ENCODE measurements at places on chromosomes 13 and 19.

DNA sequence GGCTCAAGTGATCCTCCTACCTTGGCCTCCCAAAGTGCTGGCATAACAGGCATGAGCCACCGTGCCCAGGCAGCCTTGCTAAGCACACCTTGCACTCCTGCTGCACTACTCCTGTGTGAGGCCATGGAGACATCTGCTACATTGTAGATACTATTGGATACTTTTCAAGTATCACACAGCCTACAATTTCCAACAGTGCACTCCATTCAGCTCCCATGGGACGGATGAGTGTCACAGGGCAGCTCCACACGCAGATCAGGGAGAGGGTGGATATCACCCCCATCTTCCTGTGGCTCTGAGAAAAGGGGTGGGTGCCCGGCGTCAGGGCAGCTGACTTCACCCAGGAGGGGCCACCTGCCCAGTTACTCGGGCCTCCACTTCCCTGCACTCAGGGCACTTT is 39.1 kb upstream of the CCNE1 start:
- DNase-seq, result no peak

- no peak for DNase-seq
Observed at GRCh38 chr13:113784645-113785024, 25.6 kb downstream of the TMEM255B start.

GRCh38 chr13:84994582-84994981 is 804.6 kb downstream of the SLITRK6 start:
- DNase-seq, result no peak

GRCh38 chr13:27621116-27621365 is 651 bp upstream of the POLR1D start:
- no peak for DNase-seq

DNA sequence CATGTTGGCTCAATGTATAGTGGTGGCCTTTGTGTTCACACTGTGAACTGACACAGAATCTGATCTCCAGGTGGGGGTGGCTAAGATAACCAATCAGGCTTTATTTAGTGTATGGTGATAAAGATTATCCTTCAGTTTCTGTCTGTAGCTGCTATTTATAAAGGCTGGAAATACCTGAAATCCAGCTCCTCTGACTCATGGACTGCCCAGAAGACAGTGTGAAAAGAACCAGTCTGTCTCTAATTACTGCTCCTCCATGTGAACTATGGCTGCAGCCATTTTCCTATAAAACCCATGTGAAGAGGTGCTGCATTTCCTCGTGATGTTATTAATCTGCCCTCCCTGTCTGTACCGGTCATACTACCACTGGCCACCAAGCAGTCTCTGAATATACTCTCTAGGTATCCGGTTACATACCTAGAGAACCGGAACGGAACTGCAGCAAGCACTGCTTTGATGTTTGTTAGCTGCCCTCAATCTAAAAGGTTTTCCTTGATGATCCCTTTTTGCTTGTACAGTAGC is 238.0 kb downstream of the LHFPL6 start:
- DNase-seq, result no peak

DNA sequence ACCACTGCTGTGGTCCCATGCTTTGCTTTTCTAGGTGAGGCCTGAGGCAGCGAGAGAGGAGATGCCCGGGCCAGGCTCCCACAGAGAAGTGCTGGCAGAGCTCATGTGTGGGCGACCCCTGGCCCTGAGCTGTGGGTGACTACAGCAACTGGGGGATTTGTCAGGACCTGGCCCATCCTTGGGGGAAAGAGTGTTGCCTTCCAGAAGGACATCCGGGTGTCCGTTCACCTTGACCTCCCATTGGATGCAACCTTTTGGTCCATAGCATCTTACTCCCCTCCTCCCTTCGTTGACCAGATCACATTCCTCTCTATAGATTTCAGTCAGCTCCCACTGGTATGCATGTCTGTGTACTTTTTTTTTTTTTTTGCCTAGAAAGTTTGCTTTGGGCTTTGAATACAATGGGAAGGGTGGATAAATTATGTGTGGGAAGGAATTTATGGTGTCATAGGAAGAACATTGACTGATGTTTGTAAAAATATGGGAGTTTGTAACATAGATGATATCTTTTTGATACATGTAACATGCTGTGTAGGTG is 84.2 kb upstream of the RNF113B start:
- no peak for DNase-seq

- no peak for DNase-seq
Observed at GRCh38 chr13:41970918-41971317, 10.0 kb upstream of the VWA8 start.

DNA sequence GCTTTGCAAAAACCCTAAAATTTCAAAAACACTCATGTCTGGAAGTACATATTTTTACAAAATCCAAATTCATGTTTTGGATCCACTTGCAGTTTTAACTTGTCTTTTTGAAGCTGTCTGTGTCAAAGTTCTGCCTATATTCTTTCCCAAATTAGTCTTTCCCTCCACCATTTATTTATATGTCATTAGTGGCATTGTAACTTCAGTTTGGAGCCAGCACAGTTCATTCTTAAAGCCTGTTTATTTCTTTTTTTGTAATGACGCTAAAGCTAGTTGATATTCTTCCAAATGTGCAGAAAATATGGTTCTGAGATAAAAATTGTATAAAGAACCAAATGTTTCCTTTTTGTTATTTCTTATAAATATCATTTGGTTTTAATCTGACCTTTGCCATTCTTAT is 2039.3 kb downstream of the OLFM4 start:
- no peak for DNase-seq

DNA sequence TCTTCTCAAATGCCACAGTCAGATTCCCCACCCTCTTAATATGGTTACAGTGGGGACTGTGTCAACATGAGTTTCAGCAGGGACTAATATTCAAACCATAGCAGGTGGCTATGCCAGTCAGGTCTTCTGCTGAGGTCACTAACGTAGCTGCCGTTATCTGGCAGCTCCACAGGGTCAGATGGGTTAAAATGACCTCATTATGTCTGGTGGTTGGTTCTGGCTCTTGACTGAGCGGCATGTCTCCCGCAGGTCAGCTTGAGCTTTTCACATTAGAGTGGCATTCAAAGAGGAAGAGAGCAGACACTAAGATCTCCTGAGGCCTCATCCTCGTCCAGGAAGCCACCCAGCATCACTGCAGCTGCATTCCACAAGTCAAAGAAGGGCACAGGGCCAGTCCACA is 21.4 kb upstream of the IPO5 start:
- DNase-seq, result no peak

DNA sequence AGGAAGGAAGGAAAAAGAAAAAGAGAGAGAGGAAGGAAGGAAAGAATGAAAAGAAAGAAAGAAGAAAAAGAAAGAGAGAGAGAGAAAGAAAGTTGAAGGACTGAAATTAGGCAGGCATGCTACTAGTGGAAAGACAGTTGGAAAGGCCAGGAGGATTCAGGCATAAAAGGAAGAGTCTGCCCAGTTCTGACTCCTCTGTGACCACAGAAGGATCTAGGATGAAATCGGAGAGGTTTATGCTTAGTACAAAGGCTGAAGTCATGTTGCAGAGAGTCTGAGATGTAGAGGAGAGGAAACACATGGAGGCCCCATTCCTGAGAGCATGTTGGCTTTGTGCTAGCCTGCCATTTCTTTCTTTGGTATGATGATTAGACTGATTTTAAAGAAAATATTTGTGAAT is 246.5 kb upstream of the ARGLU1 start:
- no peak for DNase-seq

- DNase-seq, result peak; percentile 79
Observed at GRCh38 chr13:50684366-50684765, 159.1 kb downstream of the DLEU7 start.

DNA sequence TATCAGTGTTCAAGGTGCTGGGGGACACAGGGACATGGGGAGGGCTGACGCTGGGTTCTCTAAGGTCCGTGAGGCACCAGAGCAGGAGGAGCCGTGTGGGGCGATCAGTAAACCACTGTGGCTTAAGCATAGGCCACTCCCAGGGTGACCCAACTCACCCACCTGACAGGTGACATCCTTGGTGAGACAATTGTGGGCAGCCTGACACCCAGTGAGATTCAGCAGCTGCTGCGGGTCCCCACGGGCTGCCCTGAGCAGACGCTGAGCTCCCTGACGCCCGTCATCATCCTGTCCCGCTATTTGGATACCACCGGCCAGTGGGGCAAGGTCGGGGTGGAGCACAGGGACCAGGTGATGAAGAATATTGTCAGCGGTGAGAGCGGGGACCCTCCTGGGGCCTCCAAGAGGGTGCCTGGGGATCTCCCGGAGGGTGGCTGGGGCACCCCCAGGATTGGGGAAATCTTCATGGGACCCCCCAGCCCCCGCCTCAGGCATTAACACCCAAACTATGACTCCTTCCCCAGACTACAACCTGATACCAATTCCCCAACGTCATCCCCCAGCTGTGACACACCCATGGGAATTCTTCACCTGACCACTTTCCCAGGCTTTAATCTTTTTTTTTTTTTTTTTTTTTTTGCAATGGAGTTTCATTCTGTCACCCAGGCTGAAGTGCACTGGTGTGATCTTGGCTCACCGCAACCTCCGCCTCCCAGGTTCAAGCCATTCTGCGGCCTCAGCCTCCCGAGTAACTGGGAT is 33.3 kb upstream of the SHFL start:
- DNase-seq, result no peak

GRCh38 chr19:28933039-28933438 is 279.9 kb downstream of the UQCRFS1 start:
- DNase-seq, result no peak

DNA sequence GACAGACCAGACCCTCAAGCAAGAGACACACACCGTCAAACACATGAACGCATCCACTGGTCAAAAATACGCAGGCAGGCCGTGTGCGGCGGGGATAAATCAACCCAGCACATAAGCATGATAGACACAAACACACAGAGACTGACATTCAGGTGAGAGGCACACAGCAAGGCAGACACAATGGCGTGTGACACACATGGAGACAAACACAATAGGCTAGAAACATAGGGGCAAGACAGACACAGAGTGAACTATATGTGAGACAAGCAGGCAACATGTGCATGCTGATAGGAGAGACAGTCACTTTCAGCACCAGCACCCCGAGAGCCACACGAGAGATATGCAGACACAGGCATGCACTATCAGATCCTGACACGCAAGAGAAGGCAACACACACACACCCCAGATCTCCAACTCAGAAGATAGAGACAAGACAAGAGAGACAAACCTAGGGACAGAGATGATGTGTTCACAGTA is 6.9 kb upstream of the JUNB start:
- DNase-seq, result no peak

GRCh38 chr19:20167651-20168122 is 673 bp downstream of the ZNF486 start:
- DNase-seq, result no peak

GRCh38 chr13:35891507-35892441 is 239.4 kb downstream of the DCLK1 start:
- no peak for DNase-seq

- DNase-seq, result no peak
Observed at GRCh38 chr13:30181888-30182651, 125.3 kb downstream of the KATNAL1 start.

GRCh38 chr13:102597029-102597961 is 509 bp downstream of the TPP2 start:
- DNase-seq, result no peak

GRCh38 chr13:26658448-26659385 is 101.2 kb downstream of the WASF3 start:
- DNase-seq, result peak; percentile 52

- peak; percentile 70 for DNase-seq
Observed at GRCh38 chr19:50705422-50706019, 14.1 kb downstream of the SHANK1 start.

DNA sequence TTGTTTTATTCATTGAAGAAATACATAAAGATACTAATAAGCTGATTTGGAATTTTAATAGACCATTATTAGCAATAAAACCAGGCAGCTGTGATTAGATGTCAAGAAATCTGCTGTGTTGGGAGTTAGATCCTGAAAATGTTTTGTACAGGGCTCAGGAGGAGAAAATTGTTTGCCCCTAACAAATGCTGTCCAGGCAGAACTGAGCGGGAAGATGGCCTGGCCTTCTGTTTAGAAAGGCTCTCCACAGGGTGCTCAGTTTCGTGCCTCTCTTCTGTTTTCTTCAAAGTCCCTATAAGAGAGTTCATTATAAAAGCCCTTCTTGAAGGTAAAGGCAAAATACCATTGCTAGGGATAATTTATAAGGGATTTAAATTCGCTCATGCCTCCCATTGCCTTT is 64.1 kb downstream of the ERCC5 start:
- DNase-seq, result no peak

- peak; percentile 70 for DNase-seq
Observed at GRCh38 chr13:46893798-46894560, 2.9 kb downstream of the HTR2A start.

- peak; percentile 83 for DNase-seq
Observed at GRCh38 chr19:2274931-2275535, 6.9 kb downstream of the PEAK3 start.

DNA sequence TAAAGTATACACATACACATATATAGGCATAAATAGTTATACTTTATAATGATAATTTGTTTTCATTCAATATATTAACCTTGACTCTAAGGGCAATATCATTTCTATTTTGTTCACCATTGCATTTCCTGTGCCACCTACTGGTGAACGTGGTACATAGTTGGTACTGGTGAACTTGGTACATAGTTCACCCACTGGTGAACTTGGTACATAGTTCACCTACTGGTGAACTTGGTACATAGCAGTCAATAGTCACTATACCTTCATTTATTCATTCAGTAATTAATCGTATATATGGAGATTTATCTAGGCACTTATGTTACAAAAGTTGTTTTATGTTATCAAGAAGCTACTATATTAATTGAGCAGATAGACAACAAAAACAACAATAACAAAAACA is 172.6 kb upstream of the ATXN8OS start:
- no peak for DNase-seq

DNA sequence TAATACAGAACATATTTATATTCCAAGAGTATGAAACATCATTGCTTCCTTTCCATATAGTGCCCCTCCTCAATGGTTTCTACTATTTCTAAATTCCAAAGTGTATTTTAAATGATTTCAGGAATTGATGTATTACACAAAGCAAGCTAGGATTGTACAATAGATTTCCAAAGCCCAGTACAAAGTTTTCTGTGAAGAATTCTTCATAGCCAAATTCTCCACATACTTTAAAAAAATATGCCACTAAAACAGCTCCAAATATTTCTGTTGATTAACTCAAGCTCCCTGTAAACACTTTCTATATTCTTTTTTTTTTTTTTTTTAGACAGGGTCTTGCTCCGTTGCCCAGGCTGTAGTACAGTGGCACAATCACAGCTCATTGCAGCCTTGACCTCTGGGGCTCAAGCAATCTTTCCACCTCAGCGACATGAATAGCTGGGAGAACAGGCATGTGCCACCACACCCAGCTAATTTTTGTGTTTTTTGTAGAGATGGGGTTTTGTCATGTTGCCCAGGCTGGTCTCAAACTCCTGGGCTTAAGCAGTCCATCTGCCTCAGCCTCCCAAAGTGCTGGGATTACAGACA is 50.6 kb downstream of the ELF1 start:
- DNase-seq, result no peak

DNA sequence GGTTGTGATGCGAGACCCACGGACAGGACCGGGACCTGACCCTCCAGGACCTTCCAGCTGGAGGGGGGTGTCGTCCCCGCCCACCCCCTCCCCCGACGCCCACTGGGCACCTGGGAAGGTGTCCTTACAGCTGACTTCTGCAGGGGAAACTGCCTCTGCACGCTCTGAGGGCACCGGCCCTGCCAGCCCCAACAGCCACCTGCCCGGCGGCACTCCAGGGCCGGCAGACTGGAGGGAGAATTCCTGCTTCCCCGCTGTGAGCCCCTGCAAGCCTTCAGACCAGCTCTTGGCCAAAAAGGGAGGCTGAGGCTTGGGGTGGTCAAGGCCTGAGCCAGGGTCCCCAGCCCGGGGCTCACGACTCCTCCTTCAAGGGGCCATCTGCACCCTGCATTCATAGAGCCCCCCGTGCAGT is 1.2 kb downstream of the CNN2 start:
- no peak for DNase-seq

GRCh38 chr13:94435604-94436226 is 43.8 kb downstream of the DCT start:
- peak; percentile 66 for DNase-seq
